Stimulated activated CD8-positive, alpha-beta memory T cell treated with anti-CD3 and anti-CD28 coated beads, Interleukin-2, amount 100 ng/mL, for 48 hours (primary cell): ENCODE measurements at places on chromosomes 3 and 15.

DNA sequence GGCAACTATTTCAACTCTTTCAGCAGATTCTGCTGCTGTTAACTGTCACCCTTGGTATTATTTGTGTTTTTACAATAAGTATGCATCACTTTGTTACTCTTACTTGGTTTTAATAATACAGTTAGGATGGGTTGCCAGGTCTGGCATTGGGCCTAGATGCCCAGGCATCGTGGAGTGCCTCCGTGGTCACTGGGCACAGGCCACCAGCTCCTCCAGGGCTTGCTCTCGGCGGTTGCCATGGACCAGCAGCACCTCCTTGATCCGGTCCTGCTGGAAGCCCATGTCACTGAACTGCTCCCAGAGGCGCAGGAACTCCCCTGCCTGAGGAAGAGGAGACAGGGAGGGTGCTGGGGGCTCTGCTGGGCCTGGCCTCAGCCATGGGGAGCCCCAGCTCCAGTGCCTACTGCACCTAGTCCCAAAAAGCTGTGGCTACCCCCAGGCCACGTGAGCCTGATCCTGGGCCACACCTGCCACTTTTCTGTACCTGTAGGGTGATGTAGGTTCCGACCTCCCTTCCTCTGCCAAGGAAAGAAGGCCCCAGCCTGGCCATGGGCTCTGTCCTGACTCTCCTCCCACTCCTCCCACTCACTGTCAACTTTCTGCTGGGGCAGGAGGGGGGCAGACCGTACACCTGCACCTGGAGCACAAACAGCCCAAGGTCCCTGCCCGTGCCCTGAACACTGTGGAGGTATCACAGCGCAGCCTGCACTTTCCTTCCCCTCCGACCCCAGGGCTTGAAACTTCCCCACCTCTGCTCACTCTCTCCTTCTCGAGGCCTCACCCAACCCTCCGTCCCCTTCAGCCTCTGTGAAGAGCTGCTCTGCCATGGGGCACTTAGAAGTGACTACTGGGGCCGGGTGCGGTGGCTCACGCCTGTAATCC is 16.6 kb downstream of the KBTBD13 start:
- DNase-seq: no peak

- no peak for DNase-seq
Observed at GRCh38 chr15:80031841-80032240, 27.6 kb upstream of the ZFAND6 start.

DNA sequence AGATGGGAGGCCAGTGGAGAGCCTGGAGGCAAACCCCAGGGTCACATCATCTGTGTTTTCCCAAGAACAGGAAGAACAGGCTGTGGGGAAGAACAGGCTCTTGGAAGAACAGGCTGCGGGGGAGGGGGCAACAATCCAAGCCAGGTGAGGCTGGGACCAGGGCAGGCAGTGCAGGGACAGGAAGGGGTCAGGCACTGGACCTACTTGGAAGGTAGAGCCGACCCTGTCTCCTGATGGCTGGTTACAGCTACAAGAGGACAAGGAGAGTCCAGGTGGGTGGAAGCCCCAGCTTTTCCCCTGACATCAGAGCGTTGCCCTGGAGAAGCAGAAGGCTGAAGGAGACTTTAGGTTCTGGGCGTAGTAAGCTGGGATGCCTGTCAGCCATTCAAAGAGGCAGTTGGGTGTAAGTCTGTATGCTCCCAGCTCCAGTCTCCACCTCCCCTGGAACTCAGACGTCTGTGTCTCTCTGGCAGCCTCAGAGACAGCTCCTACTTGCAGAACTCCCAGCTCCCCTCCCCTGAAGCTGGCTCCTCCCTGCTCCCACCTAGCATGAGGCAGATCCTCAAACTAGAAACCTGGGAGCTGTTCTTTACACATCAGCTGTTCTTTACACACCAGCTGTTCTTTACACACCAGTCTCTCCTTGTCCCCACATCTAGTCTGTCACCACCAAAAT is 130.9 kb downstream of the DNAJB8 start:
- DNase-seq: no peak

GRCh38 chr3:157871248-157871647 is 235.0 kb downstream of the SHOX2 start:
- no peak for DNase-seq

DNA sequence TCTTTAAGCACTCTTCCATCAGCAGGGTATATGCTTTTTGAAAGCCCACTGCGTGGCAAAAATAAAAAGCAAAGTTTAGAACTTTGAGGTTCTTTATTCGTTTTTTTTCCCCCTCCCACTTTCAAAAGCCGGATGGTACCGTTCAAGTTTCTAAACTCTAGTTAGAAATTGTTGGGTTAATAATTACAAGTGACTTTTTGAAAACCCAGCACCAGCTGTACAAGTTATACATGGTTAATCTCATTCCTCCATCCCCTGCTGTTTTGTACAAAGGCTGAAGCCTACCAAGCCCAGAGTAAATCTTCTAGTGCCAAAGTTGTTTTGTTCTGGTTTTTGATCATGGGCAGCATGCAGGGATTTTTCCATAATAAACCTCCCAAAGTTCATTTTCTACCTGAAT is 48.6 kb downstream of the WDR72 start:
- no peak for DNase-seq

DNA sequence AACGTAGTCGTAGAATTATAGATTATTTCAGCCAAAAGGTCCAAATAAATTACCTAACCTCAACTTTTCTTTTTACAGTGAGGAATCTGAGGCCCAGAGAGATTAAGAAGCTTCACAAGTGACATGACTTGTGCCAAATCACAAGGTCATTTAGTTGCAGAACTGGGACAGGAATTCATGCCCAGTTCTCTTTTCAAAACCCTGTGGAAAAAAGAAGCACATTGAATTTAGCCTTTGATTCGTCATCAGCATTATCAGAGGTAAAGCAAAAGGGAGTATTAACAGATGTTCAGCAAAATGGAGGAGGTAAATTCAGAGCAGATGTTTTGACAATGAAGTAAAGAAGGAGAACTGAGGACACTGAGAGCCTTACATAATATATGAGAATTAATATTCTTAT is 4.5 kb downstream of the SERPINI2 start:
- no peak for DNase-seq

- no peak for DNase-seq
Observed at GRCh38 chr15:84681831-84682230, 23.8 kb upstream of the NMB start.

- DNase-seq: no peak
Observed at GRCh38 chr15:72511536-72511935, 37.4 kb downstream of the ARIH1 start.

DNA sequence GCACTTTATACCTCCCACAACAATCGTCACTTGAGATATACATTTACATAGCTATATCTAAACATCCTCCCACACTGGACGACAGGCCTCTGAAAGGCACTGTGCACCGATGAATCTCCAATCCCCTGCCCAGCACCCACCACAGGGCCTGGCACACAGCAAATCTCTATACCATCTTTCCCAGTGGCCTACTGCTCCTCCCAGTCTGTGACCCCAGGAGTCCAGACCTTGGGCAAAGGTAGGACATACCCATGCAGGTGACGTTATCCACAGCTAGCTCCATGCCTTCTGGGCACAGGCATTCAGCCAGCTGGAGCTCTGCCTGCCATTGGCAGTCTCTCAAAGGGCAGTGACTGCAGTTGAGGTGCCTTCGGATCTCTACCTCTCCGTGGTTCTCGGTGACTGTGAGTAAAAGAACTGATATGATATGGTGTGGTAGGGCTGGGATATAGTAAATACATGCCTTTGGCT is 5.8 kb downstream of the LTK start:
- no peak for DNase-seq

DNA sequence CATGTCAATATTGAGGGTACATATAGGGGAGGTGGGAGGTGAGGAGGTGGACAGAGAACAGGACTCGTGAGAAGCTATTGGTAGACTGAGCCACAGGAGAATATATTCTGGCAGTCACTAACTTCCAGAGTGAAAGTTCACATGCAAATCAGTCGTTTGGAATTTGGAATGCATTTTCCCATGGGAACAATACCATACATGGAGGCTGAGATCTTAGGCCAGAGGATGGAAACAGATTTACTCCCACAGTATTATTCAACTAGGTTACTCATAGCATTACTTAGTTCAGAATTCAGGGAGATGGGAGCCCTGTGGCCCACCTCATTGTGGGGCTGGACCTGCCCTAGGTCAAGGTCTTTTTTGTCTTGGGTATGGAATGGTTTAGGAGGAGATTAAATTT is 36.4 kb upstream of the ABHD2 start:
- no peak for DNase-seq

GRCh38 chr3:72814308-72814707 is 33.9 kb downstream of the SHQ1 start:
- DNase-seq: no peak

- no peak for DNase-seq
Observed at GRCh38 chr3:46112296-46112695, 85.0 kb upstream of the XCR1 start.

DNA sequence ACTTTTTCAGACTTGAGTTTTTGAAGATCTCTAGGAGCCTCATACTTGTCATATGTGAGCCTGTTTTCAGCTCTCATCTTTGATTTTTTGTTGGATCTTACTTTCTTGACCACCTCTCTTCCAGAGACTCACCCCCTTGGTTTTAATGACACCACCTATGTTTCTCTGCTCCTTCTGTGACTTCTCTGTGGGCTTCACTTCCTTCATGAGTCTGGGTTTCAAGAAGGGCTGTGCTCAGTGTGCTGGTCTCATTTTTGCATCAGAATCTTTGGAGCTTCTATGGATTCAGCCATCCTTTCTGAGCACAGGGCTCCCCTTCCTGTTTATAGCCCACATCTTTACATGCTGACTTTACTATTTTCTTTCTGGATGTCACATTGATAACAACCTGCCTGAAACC is 17.7 kb downstream of the PPM1L start:
- no peak for DNase-seq

GRCh38 chr15:101183226-101183930 is 68.5 kb downstream of the CHSY1 start:
- no peak for DNase-seq

DNA sequence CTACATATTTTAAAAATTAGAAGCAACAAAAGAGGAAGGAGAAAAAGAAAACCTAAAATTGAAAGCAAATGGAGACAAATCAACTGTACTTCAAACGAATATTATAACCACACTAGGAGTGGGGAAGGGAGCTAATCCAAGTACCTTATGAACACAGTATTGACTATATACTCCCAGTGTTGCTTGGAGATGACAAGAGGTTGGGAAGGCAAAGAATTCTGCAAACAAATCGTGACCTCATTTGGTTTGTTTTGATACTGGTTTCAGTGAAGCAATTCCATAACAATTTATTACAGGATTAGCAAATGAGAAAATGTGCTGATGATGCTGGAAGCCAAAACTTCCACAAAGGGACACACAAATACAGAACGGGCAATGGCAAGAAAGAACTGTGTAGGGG is 268.1 kb downstream of the ULK4 start:
- no peak for DNase-seq

- no peak for DNase-seq
Observed at GRCh38 chr15:78850941-78851755, 21.5 kb upstream of the MORF4L1 start.

GRCh38 chr15:74233851-74234597 is 2.1 kb upstream of the CCDC33 start:
- DNase-seq: no peak

- peak; percentile 3 for DNase-seq
Observed at GRCh38 chr3:156483961-156484787, 70.7 kb downstream of the SSR3 start.

DNA sequence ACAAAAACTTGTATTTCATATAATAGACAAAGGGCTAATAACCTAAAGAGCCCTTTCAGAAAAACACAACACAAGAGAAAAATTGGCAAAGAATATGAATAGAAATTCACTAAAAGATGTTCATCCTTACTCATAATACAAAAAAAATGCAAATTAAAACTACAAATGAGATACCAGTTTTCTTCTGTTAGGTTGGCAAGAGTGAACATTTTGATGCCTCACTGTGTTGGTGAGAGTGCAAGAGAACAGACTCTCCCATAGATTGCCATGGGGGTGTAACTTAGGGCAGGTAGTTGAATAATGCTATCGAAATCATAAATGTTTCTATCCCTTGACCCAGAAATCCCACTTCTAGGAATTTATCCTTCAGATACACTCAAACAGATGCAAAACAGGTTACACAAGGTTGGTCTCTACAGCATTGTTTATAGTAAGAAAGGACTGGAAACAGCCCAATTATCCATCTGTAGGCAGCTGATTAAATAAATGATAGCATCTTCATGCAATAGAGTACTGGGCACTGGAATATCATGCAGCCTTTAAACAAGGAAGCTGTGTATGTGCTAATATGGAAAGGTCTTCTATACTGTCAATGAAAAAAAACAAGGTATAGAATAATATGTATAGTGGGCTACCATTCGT is 146.3 kb downstream of the TLE3 start:
- DNase-seq: no peak

- no peak for DNase-seq
Observed at GRCh38 chr3:38099518-38099917, 37.4 kb downstream of the ACAA1 start.

- DNase-seq: no peak
Observed at GRCh38 chr3:146598535-146598934, 6.6 kb downstream of the PLSCR5 start.

GRCh38 chr15:29105151-29105854 is 164.3 kb downstream of the NSMCE3 start:
- no peak for DNase-seq

GRCh38 chr3:122169911-122170310 is 13.6 kb upstream of the CASR start:
- DNase-seq: no peak

DNA sequence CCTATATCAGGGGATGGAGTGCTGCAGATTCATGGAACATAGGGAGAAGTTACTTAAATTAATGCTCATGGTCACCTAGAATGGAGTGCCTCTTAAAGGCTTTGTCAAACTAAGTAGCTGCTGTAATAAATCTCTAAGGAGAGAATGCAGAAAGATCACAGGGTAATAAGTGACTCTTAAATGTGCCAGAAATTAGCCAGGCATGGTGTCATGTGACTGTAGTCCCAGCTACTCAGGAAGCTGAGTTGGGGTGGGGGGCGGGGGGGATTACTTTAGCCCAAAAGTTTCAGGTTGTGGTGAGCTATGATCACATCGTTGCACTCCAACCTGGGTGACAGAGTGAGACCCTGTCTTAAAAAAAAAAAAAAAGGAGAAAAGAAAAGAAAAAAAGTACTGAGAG is 90.9 kb upstream of the ASB14 start:
- DNase-seq: no peak

- no peak for DNase-seq
Observed at GRCh38 chr15:52183562-52184173, 7.5 kb downstream of the GNB5 start.

- DNase-seq: no peak
Observed at GRCh38 chr3:102182162-102182561, 252.7 kb upstream of the ZPLD1 start.

DNA sequence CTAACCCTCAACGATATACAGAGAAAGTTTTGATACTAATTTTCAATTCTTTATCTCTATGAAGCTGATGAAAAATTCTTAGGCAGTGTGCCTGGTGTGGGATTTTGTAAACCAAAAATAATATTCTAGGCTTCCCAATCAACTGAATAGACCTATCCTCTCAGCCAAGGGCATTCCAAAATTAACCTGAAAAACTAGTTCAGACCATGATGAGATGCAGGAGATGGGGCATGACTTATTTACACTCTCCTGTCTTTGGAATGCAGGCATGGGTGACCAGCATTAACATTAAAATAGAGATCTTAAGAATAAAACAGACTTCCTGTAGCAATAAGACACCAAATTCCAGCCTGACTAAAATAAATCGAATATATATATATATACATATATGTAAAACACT is 7.8 kb upstream of the LPCAT4 start:
- no peak for DNase-seq
